ENCODE measurements at places on chromosomes 1 and 21.
A peak's percentile ranks its signal among the peaks of the same experiment; 100 is the strongest.

DNA sequence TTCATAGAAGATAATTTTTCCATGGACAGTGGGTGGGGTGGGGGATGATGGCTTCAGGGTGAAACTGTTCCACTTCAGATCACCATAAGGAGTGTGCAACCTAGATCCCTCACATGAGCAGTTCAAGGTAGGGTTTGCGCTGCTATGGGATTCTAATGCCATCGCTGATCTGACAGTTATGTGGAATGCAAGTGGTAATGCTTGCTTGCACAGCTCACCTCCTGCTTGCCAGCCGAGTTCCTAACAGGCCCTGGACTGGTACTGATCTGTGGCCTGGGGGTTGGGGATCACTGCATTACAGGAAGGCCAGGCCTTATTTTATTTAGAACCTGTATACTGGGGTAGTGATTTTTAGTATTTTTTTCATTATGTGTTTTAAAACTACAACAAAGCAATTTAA lies 22.0 kb downstream of the MAN1A2 start:
- peaks cover 10% of the 10 kb centered on the region for H3K4me1 ChIP-seq
- DNase-seq, result no peak
- H3K27me3 ChIP-seq, result no peaks in the 10 kb centered on the region

- DNase-seq, result peak; percentile 13
- no peak overlapping the region for H3K4me3 ChIP-seq
- H3K4me1 ChIP-seq, result peaks cover 24% of the 10 kb centered on the region
- H3K27me3 ChIP-seq, result no peaks in the 10 kb centered on the region
- no peak overlapping the region for H3K27ac ChIP-seq
Measured at GRCh38 chr1:226985839-226986463, 45.9 kb downstream of the COQ8A start.

DNA sequence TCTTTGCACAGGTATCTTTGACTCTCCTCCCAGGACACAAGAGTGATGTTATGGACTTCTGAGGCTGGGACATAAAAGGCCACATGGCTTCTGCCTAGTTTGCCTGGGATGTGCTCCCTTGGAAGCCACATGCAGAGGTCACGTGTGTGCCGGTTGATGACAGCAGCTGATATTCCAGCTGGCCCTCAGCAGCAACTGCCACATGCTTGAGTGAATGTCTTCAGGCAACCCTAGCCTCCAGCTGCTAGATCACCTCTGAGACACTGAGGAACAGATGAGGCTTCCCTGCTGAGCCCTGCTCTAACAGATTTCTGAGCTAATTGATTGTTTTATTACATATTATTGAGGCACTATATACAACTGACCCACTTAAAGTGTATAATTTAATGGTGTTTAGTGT lies 11.6 kb upstream of the AKR7A3 start:
- no peaks in the 10 kb centered on the region for H3K27me3 ChIP-seq
- H3K27ac ChIP-seq, result no peak overlapping the region
- no peak overlapping the region for H3K4me3 ChIP-seq
- peaks cover 5% of the 10 kb centered on the region for H3K4me1 ChIP-seq
- no peaks in the 10 kb centered on the region for H3K36me3 ChIP-seq
- DNase-seq, result no peak

- no peaks in the 10 kb centered on the region for H3K36me3 ChIP-seq
- H3K27me3 ChIP-seq, result no peaks in the 10 kb centered on the region
- DNase-seq, result peak; percentile 92
- peak overlapping the region; percentile 5 for H3K4me3 ChIP-seq
- no peaks in the 10 kb centered on the region for H3K4me1 ChIP-seq
- H3K27ac ChIP-seq, result no peak overlapping the region
Measured at GRCh38 chr1:220776720-220777326, 9.9 kb upstream of the MTARC1 start.

DNA sequence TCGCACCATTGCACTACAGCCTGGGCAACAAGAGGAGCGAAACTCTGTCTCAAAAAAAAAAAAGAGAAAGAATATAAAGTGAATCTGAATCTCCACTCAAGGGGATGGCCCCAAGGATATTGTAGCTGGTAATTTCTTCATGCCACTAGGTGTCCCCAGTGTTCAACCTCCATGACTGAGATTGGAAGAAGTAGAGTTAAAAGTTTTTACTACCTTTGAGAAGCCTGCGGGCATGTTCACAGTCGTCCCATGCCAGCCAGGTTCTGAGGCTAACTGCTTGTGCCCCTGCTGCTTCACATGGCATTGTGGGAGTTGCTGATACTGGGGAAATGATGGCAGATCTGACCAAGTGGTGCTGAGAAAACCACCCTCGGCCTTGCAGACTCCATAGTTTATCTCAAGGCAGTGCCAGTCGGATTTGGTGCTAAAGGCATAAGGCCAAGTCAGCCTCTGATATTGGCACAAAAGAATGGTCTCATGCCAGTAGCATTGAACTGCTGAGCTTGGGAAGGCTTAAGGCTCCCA lies 10.8 kb upstream of the SHISA4 start:
- H3K4me1 ChIP-seq, result peaks cover 15% of the 10 kb centered on the region
- no peaks in the 10 kb centered on the region for H3K27me3 ChIP-seq
- no peaks in the 10 kb centered on the region for H3K36me3 ChIP-seq
- peak; percentile 51 for DNase-seq

GRCh38 chr21:15212206-15212605 lies 147.4 kb upstream of the NRIP1 start:
- H3K36me3 ChIP-seq, result no peaks in the 10 kb centered on the region
- DNase-seq, result no peak
- no peaks in the 10 kb centered on the region for H3K27me3 ChIP-seq
- H3K4me1 ChIP-seq, result no peaks in the 10 kb centered on the region
- H3K4me3 ChIP-seq, result no peak overlapping the region
- H3K27ac ChIP-seq, result no peak overlapping the region

DNA sequence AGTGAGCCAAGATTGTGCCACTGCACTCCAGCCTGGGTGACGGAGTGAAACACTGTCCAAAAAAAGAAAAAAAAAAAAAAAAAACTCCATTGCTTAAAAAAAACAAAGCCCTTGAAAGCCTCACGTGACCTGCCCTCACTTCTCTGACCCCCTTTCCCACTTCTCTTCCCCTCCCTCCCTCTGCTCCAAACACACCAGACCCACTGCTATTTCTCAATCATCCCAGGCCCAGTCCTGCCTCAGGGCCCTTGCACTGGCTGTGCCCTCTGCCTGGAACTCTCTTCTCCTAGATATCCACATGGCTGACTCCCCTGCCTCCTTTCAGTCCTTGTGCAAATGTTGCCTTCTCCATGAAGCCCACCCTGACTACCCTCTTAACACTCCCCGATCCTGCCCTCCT lies 45.4 kb upstream of the TARDBP start:
- no peak for DNase-seq
- H3K4me3 ChIP-seq, result no peak overlapping the region
- H3K36me3 ChIP-seq, result no peaks in the 10 kb centered on the region
- H3K4me1 ChIP-seq, result no peaks in the 10 kb centered on the region

- no peak overlapping the region for H3K4me3 ChIP-seq
- H3K27me3 ChIP-seq, result no peaks in the 10 kb centered on the region
- DNase-seq, result no peak
- H3K36me3 ChIP-seq, result no peaks in the 10 kb centered on the region
Measured at GRCh38 chr1:164633997-164634396, 75.0 kb downstream of the PBX1 start.

DNA sequence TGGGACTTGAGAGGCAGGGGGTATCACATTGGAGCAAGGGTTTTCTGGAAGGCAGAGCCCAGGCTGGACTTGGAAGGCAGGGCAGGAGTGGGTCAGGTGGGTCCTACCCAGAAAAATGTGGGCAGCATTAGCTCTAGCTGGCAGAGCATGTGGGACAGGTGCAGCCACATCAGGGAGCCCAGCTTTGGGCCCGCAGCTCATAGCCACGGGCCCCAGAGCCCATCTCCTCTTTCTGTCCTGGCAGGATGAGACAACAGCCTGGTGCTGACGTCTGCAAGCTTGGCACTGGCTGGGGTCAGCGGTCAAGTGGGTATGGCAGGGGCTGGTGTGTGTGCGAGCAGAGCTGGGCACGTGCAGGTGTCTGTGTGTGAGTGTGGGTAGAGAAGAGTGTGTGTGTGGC lies 154.7 kb downstream of the GRIK3 start:
- no peak overlapping the region for H3K4me3 ChIP-seq
- DNase-seq, result no peak
- no peak overlapping the region for H3K27ac ChIP-seq
- H3K4me1 ChIP-seq, result no peaks in the 10 kb centered on the region
- no peaks in the 10 kb centered on the region for H3K36me3 ChIP-seq

DNA sequence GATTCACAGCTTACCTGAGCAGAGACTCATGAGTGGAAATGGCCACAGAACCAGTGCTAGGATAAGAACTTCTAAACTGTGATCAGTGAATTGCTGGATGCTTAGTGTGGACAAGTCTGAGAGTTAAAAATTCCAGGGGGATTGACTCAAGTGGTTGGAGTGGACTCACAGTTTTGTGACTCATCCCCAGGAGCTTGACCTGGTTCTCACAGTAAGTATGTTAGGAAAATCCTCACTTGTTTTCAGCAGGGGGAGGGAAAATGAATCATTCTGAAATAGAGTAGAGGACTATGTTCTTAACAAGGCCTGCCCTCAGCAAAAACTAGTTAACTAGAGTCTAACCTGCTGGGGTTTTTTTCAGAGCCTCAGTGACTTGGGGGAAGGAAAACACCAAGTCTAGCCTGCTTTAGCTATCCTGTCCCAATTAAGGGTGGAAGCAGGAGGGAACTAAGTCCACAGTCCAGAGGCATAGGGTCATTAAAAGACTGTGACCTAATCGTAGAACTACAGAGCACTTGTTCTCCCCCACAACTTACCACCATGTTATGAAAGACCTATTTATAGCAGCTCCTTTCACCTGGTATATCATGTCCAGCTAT lies 6.1 kb upstream of the CDC73 start:
- H3K4me3 ChIP-seq, result no peak overlapping the region
- H3K4me1 ChIP-seq, result no peaks in the 10 kb centered on the region
- no peak overlapping the region for H3K27ac ChIP-seq
- no peaks in the 10 kb centered on the region for H3K27me3 ChIP-seq

DNA sequence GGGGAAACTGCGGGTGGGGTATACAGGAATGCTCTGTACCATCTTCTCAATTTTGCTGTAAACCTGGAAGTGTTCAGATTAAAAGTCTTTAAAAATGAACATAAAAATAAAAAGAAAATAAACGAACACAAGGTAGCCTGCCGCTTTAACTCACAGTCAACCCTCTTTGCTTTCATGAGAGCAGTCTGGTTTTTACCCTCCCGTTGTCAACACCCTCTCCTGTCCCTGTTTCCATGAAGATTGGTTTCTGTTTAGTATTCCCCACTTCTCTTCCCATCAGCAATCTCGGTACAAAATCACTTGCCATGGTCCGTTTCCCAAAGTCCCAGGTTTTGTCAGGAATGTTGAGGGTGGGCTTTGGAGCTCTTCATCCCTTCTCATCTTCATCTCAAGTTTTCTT lies 28.8 kb downstream of the MT1HL1 start:
- no peak overlapping the region for H3K4me3 ChIP-seq
- H3K36me3 ChIP-seq, result no peaks in the 10 kb centered on the region
- no peaks in the 10 kb centered on the region for H3K27me3 ChIP-seq
- no peak overlapping the region for H3K27ac ChIP-seq

GRCh38 chr1:236980673-236981072 lies 23.6 kb downstream of the MT1HL1 start:
- DNase-seq, result no peak
- no peaks in the 10 kb centered on the region for H3K36me3 ChIP-seq
- H3K4me3 ChIP-seq, result no peak overlapping the region
- H3K4me1 ChIP-seq, result no peaks in the 10 kb centered on the region
- H3K27ac ChIP-seq, result no peak overlapping the region
- no peaks in the 10 kb centered on the region for H3K27me3 ChIP-seq

- no peak overlapping the region for H3K4me3 ChIP-seq
- no peaks in the 10 kb centered on the region for H3K27me3 ChIP-seq
- H3K36me3 ChIP-seq, result no peaks in the 10 kb centered on the region
- DNase-seq, result no peak
- no peaks in the 10 kb centered on the region for H3K4me1 ChIP-seq
Measured at GRCh38 chr1:9211291-9211811, 23.2 kb upstream of the H6PD start.

DNA sequence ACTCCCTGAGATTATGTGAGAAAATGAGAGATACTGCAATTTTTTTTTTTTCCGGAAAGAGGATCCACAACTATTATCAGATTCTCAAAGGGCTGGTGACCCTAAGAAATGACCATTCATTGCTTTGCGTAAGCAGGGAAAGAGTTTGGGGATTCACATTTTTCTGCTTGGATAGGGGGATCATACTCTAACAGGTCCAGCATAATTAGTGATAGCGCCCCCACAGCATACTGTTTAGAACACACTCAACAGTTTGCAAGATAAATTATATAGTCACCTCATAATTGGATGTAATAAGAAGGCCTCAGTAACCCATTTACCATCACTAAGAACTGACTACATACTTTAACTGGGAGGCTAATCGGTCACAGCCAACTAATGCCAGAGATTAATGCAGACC lies 1.9 kb downstream of the CCT3 start:
- peaks cover 6% of the 10 kb centered on the region for H3K4me1 ChIP-seq
- H3K27ac ChIP-seq, result no peak overlapping the region
- no peaks in the 10 kb centered on the region for H3K36me3 ChIP-seq
- no peak overlapping the region for H3K4me3 ChIP-seq
- H3K27me3 ChIP-seq, result no peaks in the 10 kb centered on the region
- no peak for DNase-seq

- no peaks in the 10 kb centered on the region for H3K27me3 ChIP-seq
- H3K27ac ChIP-seq, result no peak overlapping the region
- no peaks in the 10 kb centered on the region for H3K4me1 ChIP-seq
- H3K36me3 ChIP-seq, result no peaks in the 10 kb centered on the region
Measured at GRCh38 chr1:94012708-94013366, 103.6 kb upstream of the GCLM start.

- H3K27me3 ChIP-seq, result no peaks in the 10 kb centered on the region
- no peaks in the 10 kb centered on the region for H3K4me1 ChIP-seq
- H3K27ac ChIP-seq, result no peak overlapping the region
- no peak for DNase-seq
Measured at GRCh38 chr1:202597090-202597761, 113.0 kb downstream of the SYT2 start.

GRCh38 chr1:28756846-28757245 lies 20.1 kb downstream of the YTHDF2 start:
- H3K4me3 ChIP-seq, result no peak overlapping the region
- H3K36me3 ChIP-seq, result no peaks in the 10 kb centered on the region
- DNase-seq, result no peak
- H3K27ac ChIP-seq, result no peak overlapping the region

GRCh38 chr1:53084589-53084971 lies 22.6 kb downstream of the PODN start:
- H3K4me3 ChIP-seq, result no peak overlapping the region
- no peak overlapping the region for H3K27ac ChIP-seq
- no peaks in the 10 kb centered on the region for H3K36me3 ChIP-seq
- no peak for DNase-seq

DNA sequence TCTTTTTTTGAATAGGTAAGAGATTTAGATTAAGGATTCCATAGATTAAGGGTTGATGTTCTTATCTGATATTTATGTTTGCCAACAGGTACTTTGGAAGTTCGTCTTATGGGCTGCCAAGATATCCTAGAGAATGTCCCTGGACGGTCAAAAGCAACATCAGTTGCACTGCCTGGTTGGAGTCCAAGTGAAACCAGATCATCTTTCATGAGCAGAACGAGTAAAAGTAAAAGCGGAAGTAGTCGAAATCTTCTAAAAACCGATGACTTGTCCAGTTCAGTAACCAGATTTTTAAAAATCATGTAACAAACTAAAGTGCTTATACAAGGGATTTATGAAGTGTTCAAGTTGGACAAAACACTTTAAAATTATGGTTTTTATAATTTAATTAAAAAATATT lies 100.5 kb downstream of the PKN2 start:
- H3K36me3 ChIP-seq, result no peaks in the 10 kb centered on the region
- H3K27ac ChIP-seq, result no peak overlapping the region
- no peak for DNase-seq
- no peak overlapping the region for H3K4me3 ChIP-seq

Measured in testis (tissue), 5 donors.